ENCODE measurements at places on chromosomes 2 and 18.

DNA sequence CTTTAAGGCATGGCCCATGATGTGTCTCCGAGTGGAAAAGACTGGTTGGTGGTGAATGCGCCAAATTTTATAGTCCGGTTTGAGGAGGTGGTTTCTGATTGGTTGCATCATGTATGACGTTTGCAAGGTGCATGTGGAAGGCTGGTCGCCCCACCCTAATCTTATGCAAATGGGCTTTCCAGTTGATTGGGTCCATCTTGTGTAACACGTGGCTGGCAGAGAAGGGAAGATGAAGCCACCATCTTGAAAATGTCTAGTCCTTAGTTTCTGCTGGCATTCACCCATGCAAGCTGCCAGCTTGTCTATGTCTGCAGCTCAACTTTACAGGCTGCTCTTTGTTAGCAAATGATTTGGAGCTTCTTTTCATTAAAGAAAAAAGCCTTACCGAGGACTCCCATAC lies 132.2 kb downstream of the PIK3C3 start:
- no peak for DNase-seq

- no peak for DNase-seq
Measured at GRCh38 chr2:201892516-201892915, 86.2 kb downstream of the CDK15 start.

DNA sequence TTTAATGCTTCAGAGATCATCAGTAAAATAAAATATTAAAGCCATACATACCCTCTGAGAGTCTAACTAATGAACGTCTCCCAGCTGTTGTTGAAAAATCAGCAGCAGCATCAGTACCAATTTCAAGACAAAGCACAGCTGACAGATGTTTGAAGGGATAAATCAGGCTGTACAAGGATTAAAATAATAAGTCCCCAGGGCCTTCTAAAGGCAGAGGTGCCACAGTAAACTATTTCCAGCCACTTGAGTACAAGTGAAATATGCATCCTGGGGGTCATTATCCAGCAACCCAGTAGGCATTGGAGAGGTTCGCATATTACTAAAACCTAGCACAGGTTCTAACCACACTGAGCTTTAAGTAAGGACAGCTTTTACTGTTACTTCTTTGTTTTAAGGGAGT lies 76.9 kb downstream of the NXPH2 start:
- DNase-seq: no peak

DNA sequence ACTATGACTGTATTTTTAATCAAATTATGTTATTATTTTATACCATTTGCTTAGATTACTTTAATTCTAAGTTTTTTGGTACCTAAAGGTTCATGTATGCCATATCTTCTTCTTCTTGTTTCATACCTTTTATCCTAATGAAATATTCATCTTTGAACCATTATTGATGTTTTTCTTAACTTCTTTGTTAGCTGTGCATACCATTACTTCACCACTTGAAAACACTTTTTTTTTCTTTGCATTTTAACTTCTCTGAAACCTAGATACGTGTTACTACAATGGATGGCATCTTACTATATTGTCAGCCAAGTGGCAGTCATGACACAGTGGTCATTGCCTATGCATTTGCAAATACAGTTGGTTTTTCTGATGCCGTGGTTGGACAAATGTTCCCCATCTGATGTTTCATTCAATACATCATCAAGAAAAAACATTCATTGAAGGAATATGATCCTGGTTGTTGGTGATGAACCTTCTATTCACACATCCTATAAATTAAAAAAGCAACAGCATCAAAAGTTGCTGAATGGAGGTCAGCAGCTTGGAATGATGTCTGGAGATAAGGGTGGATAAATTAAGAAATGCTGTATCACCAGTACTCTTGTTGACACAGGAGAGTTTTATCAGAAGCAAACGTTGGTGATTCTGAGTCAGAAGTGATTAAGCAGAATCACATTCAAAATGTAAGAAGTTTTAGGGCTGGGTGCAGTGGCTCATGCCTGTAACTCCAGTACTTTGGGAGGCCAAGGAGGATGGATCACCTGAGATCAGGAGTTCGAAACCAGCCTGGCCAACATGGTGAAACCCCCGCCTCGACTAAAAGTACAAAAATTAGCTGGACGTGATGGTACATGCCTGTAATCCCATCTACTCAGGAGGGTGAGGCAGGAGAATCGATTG lies 7.4 kb downstream of the IL36A start:
- no peak for DNase-seq

DNA sequence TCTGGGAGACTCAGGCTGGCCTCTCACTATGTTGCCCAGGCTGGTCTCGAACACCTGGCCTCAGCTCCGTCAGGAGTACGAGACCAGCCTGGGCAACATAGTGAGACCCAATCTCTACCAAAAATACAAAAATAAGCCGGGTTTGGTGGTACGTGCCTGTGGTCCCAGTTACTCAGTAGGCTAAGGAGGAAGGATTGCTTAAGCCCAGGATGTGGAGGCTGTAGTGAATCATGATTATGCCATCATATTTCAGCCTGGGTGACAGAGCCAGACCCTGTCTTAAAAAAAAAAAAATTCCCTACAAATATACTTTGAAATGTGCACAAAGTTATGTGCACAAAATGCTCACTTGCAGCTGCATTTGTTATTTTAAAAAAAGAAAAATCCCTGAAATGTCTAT lies 26.3 kb upstream of the AGAP1 start:
- no peak for DNase-seq

DNA sequence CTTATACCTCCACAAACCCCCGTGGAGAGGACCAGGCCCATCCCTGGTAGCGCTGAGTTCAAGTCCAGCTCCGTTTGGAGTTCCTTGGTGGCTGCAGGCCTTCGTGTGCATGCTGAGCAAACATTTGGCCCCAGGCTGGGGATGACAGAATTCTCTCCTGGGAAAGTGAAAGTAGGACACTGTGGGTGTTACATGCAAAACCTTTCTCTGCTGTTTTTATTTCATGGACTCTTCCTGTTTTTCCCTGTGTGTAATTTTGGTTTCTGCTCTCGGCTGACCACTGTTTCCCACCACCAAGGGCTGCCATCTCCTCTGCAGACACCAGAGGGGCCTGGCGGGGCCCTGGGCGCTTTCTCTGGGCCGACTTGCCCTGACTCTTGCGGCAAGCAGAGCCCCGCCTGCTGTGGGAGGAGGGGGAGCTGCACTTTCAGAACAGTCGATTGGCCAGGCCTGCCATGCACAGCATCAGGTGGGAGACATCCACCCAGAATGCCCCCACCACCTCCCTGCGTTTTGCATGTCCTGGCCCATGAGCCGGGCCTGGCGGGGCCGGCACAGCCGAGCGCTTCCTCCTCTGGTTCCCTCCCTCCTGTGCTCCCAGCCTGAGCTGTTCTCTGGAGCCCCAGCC lies 102.4 kb downstream of the CABLES1 start:
- no peak for DNase-seq

DNA sequence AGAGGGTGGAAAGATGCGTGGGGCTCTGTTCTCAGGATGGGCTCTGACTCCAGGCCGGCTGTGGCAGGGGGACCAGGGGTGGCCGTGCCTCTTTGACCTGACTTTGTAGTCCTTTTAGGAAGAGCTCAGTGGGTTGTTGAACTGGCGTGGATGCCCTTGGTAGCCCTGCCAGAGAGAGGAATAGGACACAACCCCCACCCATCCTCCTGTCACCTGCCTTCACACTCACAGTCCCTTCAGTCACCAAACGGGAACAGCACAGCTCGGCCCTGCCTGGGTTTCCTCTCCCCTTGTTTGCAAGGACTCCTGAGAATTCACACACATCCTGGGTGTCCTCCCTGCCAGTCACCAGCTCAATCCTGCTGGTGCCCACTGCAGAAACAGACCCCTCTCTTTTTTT lies 20.1 kb upstream of the MRPL33 start:
- DNase-seq: no peak

DNA sequence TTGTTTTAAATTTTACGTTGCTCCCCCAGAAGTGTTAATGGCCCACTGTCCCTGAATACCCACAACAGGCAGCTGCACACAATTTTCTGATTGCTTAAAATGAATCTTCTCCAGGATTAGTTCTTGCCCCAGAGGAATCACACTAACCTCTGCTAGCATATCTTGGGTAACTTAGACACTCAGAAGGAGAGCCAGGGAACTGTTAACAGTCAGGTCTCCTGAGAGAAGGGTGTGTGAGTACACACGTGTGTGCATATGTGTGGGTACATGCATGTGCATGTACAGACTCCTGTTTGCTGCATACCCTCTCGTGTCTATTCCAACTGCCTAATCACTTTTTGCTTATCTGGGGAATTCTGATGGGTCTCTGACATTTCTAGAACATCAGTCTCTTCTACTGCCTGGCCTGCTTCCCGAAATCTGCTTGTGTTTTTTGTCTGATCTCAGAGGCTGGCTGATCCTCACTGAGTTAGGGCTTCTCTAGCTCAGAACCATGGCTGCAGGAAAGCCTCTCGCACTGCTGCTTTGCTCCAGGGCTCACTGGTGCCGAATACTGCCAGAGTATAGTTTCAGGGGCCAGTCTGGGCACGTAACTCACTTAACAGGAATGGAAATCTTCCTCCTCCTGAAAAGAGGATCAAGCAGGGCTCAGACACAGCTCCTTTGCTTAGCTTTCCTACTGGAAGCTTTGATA lies 62.8 kb downstream of the PRELID3A start:
- no peak for DNase-seq

DNA sequence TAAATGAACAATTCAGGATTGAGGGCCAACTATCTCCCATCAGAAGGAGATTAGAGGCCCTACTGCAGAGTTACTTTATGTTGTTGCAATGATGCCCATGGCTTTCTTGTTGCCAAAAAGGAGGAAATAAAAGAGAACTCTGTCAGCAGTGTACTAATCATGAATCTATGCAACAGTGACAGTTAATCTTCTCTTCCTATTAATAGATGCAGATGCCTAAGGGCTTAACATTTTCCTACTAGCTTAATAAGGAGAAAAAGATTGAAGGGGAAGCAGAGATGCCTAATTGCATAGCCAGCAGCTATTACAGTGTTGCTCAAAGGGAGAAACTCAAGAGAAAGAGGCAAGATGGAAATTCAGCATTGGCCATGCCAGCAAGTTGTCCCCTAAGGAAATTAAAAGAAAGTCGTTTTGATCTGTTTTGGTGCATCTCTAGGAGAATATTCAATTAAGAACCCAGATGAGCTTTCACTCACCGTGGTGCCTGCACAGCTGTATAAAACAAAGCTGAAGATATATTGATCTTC lies 107.1 kb upstream of the KCNJ3 start:
- no peak for DNase-seq

GRCh38 chr2:149989447-149990063 lies 402.0 kb upstream of the MMADHC start:
- no peak for DNase-seq

- no peak for DNase-seq
Measured at GRCh38 chr2:121906170-121906569, 150.7 kb downstream of the TSN start.

DNA sequence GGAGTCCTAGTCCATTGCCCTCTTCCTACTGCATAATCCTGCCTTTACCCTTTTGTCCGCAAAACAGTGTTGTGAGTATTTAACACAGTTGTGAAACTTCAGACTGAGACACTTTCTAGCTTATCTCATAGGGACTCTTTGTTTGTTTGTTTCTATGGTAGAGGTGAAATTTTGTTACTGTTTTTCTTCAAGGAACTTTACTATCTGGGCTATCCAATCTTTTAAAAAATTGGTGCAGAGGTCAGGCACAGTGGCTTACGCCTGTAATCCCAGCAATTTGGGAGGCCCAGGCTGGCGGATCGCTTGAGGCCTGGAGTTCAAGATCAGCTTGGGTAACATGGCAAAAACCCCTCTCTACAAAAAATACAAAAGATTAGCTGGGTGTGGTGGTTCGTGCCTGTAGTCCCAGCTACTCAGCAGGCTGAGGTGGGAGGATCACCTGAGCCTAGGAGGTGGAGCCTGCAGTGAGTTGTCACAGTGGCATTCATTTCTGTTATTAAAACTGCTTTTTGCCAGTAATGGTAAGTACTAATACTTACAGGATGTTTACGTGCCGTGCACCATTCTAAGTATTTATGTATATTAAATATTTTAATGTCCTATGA lies 18.8 kb downstream of the GMCL1 start:
- DNase-seq: no peak

DNA sequence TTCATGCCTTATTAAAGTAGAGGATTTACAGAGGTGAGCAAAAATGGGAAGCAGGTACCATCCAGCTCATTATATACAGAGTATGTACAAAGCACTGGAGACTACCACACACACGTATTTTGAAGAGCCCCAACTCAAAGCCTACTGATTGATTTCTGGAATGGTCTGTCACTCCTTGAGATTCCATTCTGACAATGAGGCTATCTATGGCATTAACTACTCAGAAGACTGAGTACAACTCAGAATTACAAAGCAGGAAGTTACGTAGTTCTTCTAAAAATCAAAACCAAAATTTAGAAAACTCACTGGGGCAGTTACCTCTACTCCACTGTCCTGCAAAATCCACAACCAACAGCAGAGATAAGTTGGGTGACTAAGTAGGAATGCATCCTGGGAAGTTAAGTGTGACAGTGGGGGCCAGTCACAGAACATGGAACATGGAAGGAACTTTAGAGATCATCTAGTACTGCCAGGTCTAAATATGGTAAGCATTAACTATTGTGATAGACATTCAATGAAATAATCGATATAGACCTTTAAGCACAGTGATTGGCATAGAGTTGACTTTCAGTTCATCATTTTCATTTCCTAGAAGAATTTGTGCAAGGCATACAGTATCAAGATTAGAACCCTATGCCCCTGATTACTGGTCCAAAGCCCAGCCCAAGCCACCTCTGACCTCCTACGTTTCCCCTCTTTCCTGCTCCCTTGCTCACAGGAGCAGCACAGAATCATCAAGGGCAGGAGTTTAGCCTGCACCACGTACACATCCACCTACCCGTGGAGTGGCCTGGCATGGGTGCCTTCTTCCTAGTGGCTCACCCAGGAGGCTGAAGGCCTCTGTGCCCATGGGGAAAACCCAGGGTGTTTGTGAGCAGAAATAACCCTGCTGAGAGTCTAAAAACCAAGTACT lies 80.1 kb upstream of the FOSL2 start:
- no peak for DNase-seq

GRCh38 chr2:147760984-147761383 lies 83.8 kb upstream of the ACVR2A start:
- no peak for DNase-seq

Data from activated CD8-positive, alpha-beta memory T cell treated with anti-CD3 and anti-CD28 coated beads for 48 hours (primary cell).